ENCODE measurements at places on chromosomes 5 and 9.

DNA sequence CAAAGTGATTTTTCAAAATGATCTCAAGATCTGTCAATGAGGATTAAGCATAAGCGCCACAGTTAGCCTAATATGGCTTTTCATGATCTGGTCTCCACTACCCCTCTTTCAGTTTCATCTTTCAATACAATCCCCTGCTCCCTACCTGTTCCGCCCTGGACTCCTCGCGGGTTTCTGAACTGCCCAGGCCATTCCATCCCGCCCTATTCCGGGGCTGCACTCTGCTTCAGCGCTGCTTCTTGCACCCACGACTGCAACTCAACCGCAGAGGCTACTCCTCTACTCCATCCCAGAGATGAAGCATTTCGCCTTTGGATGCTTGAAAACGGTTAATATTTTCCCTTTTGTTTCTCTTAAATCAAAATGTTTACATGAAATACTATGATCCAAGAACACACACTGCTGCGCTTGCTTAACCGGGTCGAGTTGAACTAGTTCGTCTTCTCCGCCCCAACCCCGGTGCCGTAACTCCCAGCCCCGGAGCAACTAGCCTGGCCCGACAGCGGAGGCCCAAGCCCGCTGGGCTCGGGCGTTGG lies 716 bp upstream of the OTULIN start:
- no peak for DNase-seq

DNA sequence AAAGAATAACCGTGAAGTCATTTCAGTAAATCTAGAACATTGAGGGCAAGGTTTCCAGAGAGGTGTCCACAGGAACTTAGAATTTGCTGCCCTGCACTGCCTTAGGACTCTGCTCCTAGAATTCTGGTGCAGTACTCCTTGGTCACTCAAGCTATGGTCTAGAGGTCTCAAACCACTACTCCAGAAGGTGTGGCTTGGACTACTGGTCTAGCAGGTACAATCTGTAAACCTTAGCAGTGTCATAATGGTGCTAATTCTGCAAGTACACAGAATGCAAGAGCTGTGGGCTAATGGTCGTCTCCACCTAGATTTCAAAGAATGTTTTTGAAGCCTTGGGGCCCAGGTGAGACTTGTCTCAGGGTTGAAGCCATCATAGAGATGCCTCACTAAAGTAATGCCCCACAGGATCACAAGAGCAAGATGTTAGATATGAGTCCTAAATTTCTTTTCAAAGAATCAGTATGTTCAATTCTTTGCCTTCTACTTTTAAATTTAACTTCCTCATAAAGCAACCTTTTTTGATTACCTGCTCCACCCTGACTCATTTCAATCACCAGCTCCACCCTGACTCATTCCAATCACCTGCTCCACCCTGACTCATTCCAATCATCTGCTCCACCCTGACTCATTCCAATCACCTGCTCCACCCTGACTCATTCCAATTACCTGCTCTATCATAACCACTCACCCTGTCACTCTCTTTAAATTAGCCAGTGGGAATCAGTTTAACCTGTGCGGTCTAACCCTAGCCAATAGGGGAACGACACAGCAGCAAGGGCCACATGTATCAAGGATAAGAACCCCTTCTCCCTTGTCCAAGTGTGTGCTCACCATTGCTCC lies 1111.8 kb upstream of the ACO1 start:
- DNase-seq, result no peak

DNA sequence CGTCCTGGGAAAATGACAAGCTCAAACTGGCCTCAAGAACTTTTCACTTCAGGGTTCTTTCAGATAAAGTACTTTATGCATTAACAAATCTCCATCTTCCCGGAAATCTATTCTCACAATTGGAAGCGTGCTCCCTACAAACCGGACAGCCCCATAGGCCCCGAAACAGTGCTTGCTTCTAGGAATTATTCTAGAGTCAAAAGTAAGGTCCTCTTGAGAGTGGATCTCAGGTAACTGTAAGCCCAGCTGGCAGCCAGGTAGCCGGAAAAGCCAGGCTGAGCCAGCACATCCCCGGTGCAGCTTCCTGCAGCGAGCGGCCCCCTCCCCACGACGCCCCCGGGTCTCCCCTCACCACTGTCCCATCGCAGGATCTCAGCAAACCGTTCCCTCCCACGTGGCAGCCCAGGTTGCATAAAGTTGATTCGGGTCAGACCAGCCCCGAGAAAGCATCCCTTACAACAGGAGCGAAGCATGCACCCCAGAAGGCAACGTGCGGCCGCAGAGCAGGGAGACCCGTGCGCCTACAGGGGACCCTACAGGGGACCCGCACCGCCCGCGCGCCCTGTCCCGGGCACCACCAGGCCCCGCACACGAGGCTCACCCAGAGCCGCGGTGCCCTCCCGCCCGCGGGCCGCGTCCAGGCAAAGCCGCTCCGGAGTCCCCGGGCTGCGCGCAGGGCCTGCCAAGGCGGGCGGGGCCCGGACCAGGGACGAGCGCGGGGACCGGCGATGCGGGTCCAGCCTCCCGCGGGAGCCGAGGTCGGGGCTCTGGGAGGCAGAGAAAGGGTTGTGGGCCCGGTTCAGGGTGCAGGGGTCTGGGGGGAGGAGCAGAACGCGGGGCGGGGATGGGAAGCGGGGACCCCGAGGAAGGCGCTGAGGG lies 920 bp downstream of the LPCAT1 start:
- peak; percentile 56 for DNase-seq

GRCh38 chr5:42951293-42951840 lies 88.8 kb downstream of the ANXA2R start:
- peak; percentile 61 for DNase-seq

- no peak for DNase-seq
These were observed 74.2 kb upstream of the TUSC1 start for GRCh38 chr9:25752398-25752797.

- no peak for DNase-seq
These were observed 9.1 kb upstream of the PSIP1 start for GRCh38 chr9:15519831-15520230.

DNA sequence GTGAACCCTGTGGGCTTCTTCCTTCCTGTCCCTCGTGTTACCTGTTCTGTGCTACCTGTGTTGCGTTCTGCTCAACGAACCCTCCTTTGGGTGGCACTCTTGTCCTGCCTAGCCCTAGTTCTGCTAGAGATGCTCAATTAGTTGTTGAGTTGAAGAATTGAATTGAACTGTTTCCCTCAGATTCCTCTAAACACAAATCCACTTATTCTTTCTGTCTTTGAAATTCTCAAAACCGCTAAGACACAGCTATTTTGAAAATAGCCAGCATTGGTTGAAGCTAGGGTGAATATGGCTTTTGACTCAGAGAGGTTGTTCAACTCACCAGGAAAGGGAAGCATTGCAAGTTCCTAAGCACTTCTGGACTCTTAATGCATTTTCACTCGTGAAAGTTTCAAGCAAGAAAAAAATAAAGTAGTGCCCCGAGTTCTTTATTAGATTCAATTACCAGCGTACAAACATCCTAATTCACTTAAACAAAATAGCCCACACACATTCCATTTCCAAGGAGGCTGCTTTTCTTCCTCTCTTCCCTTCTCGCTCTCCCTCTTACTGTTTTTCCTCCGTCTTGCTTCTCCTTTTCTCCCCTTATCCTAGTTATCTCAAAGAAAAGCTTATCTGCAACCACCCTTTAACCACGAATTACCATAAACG lies 642 bp upstream of the ITGA1 start:
- DNase-seq, result no peak
